Endothelial cell (in vitro differentiated cells): ENCODE measurements at places on chromosomes 12 and 14. TPM values are rescaled to one million over a fixed set of nuclear protein-coding genes. Genes with fewer than 3 reads are reported as not detected.

GRCh38 chr12:50597200-50598195, 92.7 kb downstream of the DIP2B start:
- no peak overlapping the region for H3K4me3 ChIP-seq
- no peak for DNase-seq
- no peak overlapping the region for H3K27ac ChIP-seq
- peaks cover 30% of the 10 kb centered on the region for H3K4me1 ChIP-seq
- peaks cover 4% of the 10 kb centered on the region for H3K27me3 ChIP-seq

DNA sequence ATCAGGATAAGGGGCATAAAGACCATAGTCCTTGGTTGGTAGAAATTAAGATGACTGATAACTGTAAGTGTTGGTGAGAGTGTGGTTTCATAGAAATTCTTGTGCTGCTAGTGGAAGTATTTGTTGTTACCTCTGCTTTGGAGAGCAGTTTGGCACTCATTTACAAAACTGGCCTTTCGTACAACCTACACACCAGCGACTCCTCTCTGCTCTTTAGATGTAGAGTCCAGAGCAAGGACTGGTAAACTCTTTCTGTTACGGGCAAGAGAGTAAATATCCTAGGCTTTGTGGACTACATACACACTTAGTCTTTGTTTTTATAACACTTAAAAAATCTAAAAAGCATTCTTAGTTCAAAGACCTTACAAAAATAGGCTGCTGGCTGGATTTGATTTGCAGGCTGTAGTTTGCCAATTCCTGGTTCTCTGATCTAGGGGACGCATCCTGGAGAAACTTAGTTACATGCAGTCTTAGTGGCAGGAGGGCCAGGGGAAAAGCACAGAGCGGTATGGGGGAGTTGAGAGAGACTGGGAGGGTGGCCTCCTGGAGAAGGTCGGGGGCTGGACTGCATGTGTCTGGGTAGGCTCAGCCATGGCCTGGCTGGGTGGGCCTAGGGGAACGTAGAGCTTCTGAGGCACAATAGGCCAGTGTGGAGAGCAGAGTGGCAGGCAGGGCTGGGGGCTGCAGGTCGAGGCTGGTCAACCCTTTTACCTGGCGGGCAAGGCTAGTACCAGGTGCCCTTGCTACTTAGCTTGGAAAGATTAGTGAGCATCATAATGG, 55.3 kb upstream of the AMN start:
- DNase-seq, result no peak
- H3K4me3 ChIP-seq, result no peak overlapping the region
- H3K36me3 ChIP-seq, result no peaks in the 10 kb centered on the region
- H3K27ac ChIP-seq, result no peak overlapping the region

DNA sequence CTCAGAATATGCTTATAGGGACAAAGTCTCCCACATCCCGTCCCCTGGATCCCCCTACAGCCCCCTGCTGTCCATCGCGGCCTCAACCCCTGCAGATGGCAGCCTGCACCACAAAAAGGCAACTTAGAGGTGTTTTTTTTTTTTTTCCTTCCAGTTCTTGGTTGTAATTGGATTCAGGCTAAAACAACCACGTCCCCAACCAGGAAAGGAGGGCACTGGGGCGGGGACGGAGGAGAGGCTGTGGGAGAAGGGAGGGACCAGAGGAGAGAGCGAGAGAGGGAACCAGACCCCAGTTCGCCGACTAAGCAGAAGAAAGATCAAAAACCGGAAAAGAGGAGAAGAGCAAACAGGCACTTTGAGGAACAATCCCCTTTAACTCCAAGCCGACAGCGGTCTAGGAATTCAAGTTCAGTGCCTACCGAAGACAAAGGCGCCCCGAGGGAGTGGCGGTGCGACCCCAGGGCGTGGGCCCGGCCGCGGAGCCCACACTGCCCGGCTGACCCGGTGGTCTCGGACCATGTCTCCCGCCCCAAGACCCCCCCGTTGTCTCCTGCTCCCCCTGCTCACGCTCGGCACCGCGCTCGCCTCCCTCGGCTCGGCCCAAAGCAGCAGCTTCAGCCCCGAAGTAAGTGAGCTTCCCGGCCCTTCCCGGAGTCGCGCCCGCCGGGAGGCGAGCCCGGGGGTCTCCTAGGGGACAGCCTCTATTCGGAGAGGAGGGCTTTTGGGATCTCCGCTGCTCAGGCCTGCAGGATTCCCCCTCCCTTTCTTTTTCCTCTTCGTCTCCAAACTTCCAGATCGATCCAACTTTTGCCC, at the start of gene MMP14:
MMP14 (plus strand) TSS at position 285 of the 813 bp plus-strand sequence; CDS start at position 518, 233 bp downstream.
- peak within 1 kb of the TSS; percentile 96 for H3K27ac ChIP-seq
- H3K36me3 ChIP-seq, result peaks cover 19% of the 10 kb centered on the region
- peak; percentile 56 for DNase-seq
- H3K27me3 ChIP-seq, result peaks cover 21% of the 10 kb centered on the region

DNA sequence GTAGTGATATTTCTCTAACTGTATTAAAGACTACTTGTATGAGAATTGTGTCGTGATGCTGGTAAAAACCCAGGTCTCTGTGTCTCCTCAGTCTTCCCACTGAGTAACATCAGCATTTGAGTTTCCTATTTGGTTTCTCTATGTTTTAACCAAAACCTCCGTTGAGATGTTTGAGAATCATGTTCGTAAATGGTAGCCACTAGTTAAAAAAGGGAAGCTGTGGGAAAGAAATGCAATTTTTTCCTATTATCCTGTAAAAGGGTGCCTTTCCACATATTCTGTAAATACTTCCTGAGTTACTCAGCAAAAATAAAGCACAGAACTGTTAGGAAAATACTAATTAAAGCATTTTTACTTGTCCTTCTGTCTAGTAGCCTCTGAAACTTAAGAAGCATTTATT, 7.0 kb downstream of the CLEC1B start:
- DNase-seq, result no peak
- no peaks in the 10 kb centered on the region for H3K27me3 ChIP-seq
- no peak overlapping the region for H3K27ac ChIP-seq
- no peak overlapping the region for H3K4me3 ChIP-seq
- H3K36me3 ChIP-seq, result no peaks in the 10 kb centered on the region
- H3K4me1 ChIP-seq, result no peaks in the 10 kb centered on the region

DNA sequence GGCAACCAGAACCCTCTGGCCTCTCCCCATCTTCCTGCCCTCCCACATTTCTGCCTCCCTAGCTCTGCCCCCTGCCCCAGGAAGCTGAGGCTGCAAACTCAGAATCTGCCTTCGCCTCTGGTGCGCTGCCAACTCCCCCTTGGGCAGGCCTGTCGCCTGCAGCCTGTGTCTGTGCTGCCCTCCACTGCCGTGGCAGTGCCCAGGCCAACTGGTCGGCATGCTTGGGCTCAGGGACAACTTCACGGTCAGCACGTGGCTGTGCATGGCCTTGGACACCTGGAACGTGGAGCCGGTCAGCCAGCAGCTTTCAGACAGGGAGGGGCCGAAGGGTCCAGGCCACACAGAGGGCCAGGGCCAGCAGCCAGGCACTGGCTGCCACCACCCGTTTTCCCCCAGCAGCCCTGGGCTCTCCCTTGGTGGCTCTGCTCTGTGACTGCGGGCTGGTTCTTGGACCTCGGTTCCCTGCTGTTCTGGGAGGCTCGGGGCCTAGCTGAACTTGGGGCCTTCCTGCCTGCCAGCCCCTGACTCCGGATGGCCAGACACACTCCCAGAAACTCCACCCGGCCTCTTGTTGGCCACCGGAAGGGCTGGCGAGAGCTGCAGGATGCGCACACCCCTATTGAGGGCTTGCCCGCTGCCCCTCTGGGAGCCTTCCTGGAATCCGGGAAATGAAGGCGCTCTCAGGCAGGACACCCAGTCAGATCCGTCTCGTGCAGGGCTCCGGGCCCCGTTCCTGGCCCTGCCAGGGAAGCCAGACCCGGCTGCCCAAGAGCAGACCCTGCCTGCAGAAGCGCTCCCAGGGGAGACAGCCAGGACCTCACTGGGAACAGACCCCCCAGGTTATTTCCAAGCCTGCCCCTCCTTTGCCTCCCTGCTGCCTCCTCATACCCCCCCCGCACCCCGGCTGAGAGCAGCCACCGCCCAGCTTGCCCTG, 34.2 kb upstream of the PPP1R13B start:
- H3K27ac ChIP-seq, result no peak overlapping the region
- peaks cover 9% of the 10 kb centered on the region for H3K27me3 ChIP-seq
- DNase-seq, result no peak
- no peak overlapping the region for H3K4me3 ChIP-seq

- H3K27me3 ChIP-seq, result no peaks in the 10 kb centered on the region
- peaks cover 5% of the 10 kb centered on the region for H3K4me1 ChIP-seq
- H3K36me3 ChIP-seq, result no peaks in the 10 kb centered on the region
- no peak for DNase-seq
- no peak overlapping the region for H3K27ac ChIP-seq
- no peak overlapping the region for H3K4me3 ChIP-seq
Observed at GRCh38 chr12:1977588-1977987, 26.7 kb downstream of the DCP1B start.

GRCh38 chr12:87671757-87672156, 357.4 kb downstream of the C12orf50 start:
- no peaks in the 10 kb centered on the region for H3K4me1 ChIP-seq
- H3K27ac ChIP-seq, result no peak overlapping the region
- DNase-seq, result no peak
- H3K36me3 ChIP-seq, result no peaks in the 10 kb centered on the region

DNA sequence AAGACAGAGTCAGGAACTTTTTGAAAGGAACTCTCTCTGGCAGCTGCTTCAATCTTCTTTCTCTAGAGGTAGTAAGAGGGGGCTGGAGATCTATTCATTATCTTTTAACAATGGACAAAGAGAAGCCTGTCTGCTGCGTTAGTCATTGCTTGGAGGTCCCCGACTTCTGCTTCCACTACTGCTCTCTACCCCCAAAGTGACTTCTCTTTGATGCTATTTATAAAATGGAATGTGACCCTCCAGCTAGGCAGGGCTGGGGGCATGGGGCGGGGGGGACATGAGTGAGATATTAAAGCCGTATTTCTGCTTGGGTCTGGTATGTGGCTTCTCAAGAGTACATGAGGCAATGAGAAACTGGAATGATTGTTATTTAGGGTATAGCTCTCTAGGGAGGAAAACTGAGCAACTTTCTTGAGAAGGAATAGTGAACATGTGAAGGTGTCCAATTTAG, 41.4 kb upstream of the NUDT4 start:
- H3K4me1 ChIP-seq, result peaks cover 7% of the 10 kb centered on the region
- H3K36me3 ChIP-seq, result no peaks in the 10 kb centered on the region
- no peaks in the 10 kb centered on the region for H3K27me3 ChIP-seq
- H3K27ac ChIP-seq, result no peak overlapping the region
- H3K4me3 ChIP-seq, result no peak overlapping the region

Gene PIK3C2G
- total RNA-seq, result not detected

Gene HOXC12
- total RNA-seq, result 1.3 TPM
